ENCODE measurements at places on chromosomes 6 and 20.

DNA sequence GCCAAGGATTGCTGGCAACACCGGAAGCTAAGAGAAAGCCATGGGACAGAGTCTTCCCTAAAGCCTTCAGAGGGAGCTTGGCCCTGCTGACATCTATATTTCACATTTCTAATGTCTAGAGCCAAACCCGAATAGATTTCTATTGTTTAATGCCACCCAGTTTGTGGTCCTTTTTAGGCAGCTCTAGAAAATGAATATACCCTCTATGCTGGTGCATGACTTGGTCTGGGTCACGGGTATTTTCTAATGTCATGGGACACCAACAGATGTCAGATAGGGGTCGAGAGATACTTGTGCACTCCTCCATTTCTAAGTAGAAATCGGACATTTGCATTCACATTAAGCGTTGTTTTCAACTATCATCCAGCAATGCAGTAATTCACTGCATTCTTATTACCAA is 37.0 kb upstream of the SOX4 start:
- no peak for DNase-seq

- no peak for DNase-seq
Observed at GRCh38 chr20:48209102-48209501, 423.8 kb upstream of the SULF2 start.

DNA sequence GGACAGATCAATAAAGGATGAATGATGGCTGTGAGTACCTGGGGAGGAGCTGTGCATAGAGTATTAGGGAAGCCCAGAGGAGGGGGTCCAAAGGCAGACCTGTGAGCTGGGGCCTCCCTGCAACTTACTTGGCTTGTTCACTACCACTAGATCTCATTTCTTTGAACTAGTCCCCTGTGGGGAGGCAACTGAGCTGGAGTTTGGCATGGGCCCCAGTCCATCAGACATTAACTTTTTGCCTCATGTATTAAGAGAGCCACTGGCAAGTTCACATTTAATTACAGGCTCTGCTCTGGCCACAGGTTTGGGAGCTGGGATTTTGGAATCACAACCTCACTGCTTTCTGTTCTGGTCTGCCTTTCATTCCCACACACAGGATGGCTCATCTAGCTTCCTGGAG is 254.1 kb downstream of the PRL start:
- DNase-seq, result no peak

DNA sequence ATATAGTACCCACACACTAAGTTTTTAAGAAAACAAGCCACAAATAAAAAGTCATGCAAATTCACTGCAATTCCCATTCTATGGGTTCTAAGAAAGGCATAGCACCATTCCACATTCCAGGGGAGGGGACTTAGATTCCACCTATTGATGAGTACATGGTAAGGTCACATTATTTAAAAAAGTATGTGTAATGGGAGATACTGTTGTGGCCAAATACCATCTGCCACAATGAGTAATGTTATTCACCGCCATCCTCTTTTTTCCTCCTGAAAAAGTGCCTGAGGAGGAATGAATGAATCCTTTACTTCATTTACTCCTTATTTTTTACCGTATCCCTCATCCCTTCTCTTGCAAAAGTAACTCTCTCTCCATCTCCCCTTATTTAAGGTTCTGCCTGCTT is 27.0 kb upstream of the ADGRF1 start:
- DNase-seq, result no peak

DNA sequence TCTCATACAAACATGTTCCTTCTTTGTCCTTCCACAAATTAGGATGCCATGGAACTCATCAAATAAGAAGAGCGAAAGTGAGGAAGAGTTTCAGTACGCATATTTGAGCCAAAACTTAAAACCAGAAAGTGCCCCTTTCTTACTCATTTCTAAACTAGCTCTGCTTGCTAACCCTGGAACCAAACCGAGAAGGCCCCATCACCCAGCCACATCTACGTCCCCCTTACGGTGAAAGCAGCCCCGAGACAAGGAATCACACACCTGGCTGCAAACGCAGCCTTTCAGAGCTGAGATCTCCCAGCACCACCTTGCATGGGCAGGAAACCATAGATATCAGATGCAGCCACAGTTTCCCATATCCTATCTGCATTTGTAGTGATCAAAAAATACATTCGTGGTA is 28.5 kb downstream of the TRERF1 start:
- DNase-seq, result peak; percentile 21

- peak; percentile 42 for DNase-seq
Observed at GRCh38 chr6:134175532-134176263, 123.3 kb upstream of the SLC2A12 start.

DNA sequence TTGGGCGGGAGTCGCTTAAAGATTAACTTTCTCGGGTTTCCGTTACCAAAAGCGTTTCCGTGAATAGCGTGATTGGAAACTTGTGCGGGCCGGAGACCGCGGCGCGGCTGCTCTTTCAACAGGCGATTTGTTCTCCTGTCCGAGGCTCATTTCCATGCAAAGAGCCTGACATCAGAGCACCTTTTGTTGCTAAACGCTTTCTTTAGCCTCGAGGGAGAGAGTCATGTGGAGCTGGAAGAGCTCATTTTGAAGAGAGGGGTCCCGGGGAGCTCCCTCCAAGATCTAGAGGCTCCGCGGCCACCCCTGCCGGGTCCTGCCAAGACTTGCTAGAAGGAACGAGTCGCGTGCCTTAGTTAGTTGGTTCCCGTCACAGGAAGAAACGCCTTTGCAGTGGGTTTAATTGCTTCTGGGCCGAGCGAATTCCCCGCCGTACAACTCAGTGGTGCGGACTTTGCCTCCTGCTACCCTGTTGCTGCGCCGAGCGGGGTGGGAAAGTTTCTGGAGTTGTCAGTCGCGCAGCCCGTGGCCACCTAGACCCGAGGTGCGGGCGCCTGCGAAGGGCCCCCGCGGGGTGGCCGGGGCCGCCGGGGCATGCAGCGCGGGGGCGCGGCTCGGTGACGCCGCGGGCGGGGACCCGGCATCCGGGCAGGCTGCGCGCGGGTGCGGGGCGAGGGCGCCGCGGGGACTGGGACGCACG is at the start of gene SASH1:
Gene SASH1 (plus strand): TSS at position 489 of the 697 bp plus-strand sequence. CDS start 230 bp downstream, outside the sequence.
- DNase-seq, result no peak

DNA sequence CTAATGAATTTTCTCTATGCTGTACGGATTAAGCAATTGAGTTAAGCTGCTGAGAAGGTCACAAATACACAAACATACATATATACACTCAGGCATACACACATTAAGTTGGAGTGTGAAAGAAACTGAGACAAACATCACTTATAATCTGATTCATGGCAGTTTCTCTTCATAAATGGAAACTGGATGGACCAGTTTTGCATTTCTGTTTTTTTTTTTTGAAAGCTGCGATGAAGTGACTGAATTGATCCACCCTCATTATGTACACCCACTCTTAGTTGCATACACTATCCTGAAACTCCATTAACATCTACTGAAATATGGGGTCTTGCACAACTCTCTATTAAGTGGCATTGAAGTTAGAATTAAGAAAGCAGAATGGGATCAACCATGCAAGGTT is 32.9 kb upstream of the TENT5A start:
- no peak for DNase-seq

GRCh38 chr6:45911691-45912090 is 104.0 kb downstream of the CLIC5 start:
- DNase-seq, result no peak

- no peak for DNase-seq
Observed at GRCh38 chr6:129596522-129596921, 113.5 kb downstream of the ARHGAP18 start.

GRCh38 chr6:14232889-14233288 is 115.3 kb downstream of the CD83 start:
- DNase-seq, result no peak

DNA sequence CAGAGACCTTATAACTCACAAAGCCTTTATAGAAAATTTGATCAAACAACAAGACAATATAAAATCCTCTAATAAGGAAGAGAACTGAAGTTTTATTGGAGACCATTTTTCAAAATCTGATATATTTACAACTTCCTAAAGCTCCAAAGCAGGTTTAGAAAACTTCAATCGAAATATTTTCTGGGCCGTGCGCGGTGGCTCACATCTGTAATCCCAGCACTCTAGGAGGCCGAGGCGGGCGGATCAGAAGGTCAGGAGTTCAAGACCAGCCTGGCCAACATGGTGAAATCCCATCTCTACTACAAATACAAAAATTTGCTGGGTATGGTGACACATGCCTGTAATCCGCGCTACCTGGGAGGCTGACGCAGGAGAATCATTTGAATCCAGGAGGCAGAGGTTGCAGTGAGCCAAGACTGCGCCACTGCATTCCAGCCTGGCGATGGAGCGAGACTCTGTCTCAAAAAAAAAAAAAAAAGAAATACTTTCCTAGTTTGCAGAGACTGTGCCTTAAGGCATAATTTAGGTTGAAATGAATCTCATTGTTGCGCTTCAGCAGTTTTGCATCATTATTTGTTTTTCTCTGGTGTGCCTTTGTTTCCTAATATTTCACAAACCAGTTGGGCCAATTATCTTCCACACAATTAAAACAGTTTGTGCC is 60.6 kb upstream of the ASIP start:
- DNase-seq, result no peak

DNA sequence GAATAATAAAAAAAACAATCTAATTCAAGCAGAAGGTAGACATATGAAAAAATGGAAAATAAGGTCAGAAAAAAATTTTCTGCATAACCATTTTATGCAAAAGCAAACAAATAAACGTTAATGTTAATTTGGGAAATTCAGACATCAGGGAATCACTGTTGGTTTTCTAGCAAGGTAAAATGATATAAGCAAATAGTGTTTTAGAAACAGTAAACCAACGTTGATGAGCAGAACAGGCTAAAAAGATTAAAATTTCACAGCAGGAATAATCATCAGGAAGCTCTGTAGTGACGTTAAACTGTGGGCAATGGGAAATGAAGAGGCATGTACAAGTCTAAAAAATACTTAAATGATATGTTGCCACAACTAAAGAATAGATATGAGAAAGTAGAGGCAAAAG is 54.5 kb upstream of the HMGCLL1 start:
- no peak for DNase-seq

GRCh38 chr6:122869437-122870024 is 80.5 kb downstream of the SMPDL3A start:
- no peak for DNase-seq

- DNase-seq, result no peak
Observed at GRCh38 chr6:106783640-106784566, 154.5 kb downstream of the QRSL1 start.

DNA sequence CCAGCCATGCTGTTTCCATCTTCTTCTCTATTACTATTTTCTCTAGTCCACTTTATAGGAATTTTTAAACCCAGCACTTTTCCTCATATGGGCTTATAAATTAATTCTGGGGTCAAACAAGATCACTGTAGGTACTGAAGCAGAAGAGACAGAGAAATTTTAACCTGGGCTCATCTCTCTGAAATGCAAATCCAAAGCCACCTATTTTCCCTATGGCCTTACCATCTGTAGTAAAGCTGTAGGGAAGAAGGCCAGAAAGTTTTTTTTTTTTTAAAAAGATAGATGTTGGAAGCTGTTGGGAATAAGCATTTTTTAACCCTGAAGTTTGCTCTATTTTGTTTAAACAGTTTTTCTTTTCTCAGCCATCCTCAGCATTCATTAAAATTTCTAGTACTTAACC is 367.4 kb downstream of the CD109 start:
- DNase-seq, result no peak

DNA sequence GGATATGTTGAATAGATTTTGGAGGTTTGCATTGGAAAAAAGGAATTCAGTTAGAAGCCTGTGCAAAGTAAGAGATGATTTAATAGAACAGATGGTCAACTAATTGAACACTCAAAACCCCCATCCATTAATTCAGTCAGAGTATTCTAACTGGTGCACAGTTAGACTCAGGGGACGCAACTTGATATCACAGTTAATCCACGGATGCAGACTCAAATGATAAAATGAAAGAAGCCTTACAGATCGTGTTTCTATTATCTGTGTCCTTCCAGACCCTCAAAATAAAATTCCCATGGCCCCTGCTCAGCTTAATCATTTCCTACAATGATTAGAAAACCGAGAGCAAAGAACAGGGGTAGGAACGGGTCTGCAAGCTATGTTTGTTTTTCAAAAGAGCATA is 45.4 kb upstream of the DTNBP1 start:
- DNase-seq, result no peak

DNA sequence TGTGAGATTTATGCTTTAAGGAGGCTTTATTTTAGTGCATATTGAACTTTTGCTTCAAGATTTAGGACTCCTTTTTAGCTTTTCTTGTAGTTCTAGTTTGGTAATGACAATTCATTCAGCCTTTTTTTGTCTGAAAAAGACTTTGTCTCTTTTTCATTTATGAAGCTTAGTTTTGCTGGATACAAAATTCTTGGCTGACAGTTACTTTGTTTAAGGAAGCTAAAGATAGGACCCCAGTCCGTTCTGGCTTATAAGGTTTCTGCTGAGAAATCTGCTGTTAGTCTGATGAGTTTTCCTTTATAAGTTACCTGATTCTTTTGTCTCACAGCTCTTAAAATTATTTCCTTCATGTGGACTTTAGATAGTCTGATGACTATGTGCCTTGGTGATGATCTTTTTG is 142.8 kb upstream of the B3GAT2 start:
- DNase-seq, result no peak

- peak; percentile 61 for DNase-seq
Observed at GRCh38 chr20:35305682-35306556, 13.7 kb upstream of the FAM83C start.

DNA sequence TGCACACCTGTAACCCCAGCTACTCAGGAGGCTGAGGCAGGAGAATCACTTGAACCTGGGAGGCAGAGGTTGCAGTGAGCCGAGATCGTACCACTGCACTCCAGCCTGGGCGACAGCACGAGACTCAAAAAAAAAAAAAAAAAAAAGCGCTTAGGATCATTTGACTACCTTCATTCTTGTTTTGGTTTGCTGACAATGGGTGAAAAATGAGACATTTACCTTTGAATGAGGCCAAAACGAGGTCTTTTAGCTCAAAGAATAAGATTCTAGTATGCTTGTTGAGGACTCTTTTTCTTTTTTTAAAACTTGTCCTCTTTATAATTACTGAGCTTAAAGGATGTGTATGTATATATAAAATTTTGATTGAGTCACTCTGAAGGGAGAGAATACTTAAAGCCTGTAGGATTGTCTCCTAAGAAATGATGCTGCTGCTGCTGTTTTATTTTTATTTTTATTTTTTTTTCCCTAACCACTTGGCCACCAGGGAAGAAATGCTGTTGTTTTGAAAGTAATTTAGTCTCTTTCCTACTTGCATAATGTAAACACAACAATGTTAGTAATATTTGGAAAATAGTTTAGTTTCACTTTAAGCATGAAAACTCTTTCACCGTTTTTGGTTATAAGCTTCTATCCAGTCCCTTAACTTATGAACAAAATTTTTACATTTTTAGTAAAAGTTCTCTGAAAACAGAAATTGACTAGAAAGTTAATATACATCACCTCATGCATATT is 7.9 kb downstream of the UBR2 start:
- DNase-seq, result no peak

GRCh38 chr6:5626727-5627426 is 365.6 kb downstream of the FARS2 start:
- DNase-seq, result peak; percentile 1

DNA sequence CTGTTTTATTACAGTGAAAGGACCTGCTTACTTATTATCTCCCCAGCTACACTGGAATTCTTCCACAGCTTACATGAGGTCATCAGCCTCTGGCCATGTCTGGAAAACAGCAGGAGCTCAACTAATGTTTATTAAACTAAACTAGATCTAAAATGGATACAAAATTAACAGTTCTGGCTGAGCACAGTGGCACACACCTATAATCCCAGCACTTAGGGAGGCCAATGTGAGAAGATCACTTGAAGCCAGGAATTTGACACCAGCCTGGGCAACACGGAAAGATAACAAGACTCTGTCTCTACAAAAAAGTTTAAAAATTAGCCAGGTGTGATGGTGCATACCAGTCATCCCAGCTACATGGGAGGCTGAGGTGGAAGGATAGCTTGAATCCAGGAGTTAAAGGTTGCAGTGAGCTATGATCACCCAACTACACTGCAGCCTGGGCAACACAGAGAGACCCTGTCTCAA is 220.8 kb upstream of the MARCKS start:
- no peak for DNase-seq

Data from activated T-helper 1 cell treated with anti-CD3 and anti-CD28 coated beads, Interleukin-12 subunit alpha, Interleukin-12 subunit beta, Interleukin-2, Interleukin-4 antibody, amounts not matched to agents 30 ng/mL and 10 ng/mL and 1 ng/mL, durations not matched to agents 14 hours and 24 hours and 36 hours (primary cell).